ENCODE measurements at places on chromosomes 7 and 10.

GRCh38 chr7:31068006-31068675 lies 16.0 kb downstream of the ADCYAP1R1 start:
- no peak for DNase-seq

DNA sequence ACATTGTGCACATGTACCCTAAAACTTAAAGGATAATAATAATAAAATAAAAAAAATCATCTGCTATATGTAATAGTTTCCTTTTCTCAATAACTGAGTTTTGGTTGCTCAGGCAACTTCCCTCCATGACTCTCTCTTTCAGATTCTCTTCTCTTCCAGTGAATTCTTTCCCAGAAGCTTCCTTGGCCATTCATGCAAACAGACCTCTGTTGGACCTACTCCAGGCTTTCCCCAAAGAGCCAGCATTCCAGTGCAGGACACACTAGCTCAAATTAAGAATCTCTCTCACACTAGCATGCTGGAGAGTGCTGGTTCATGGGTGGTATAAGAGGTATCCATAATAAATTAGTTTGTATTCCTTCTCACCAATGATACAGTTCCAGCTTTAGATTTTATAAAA lies 31.0 kb upstream of the ZEB1 start:
- DNase-seq: no peak

DNA sequence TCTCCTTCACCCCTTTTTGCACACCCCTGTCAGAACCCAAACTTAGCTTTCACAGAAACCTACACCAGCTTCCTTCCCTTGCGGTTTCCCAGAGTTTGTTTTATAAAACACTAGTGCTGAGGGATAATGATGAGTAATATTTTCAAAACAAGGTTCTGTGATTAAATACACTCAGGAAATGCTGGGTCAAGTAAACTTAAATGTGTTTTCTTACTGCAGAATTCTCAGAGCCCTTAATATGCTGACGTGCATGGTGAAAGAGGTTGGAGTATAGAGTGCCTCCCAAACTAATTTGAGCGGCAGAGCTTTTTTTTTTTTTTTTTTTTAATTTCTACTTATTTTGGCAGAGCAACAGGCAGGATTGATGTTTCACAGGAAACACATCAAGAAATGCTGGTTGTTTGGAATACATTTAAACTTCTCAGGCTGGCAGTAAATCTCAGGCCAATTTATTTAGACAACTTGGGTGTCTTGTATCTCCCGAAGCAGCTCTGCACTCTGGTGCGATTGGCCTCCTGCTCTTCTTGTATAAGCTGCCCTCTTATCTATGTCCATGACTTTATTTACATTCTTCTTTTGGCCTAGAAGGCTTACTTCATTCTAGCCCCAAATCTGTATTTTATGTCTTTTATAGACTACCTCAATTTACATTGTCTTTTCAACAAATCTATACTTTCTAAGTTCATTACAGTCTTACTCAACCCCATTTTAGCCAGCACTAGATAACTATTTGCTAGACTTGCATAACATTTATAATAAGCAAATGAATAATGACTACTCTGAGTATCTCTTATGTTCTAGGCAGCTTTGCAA lies 165.4 kb downstream of the BMPER start:
- no peak for DNase-seq

DNA sequence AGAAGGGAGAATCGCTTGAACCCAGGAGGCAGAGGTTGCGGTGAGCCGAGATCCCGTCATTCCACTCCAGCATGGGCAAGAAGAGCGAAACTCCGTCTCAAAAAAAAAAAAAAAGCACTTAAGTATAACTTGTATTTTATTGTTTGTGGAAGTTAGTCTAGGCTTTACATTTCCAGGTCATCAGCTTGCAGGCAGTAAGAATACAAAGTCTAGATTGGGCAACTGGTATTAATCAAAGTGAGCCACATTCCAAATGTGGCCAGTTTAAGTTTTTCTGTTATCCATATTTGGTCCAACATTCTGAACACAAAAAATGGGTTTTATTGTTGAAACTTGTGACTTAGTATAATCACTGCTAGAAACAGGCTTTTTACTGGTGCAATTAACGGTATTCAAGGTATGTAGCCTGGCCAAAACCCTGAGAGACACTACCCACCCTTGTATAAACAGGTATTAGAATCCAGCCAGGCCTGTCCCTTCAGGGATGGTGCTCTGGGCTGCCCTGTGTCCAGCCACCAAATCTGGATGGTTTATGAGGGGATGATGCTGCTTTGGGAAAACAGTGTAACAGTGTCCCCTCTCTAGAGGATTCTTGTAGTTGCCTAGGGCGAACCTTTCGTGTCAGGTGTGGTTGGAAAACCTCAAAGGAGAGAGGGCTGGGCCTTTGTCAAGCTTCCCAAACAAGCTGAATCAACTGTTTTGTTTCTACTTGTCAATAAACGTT lies 122.1 kb upstream of the EFCAB10 start:
- DNase-seq: no peak

- no peak for DNase-seq
Measured at GRCh38 chr7:17947620-17948019, 7.3 kb upstream of the SNX13 start.

GRCh38 chr10:31962826-31963588 lies 34.4 kb upstream of the ARHGAP12 start:
- no peak for DNase-seq

DNA sequence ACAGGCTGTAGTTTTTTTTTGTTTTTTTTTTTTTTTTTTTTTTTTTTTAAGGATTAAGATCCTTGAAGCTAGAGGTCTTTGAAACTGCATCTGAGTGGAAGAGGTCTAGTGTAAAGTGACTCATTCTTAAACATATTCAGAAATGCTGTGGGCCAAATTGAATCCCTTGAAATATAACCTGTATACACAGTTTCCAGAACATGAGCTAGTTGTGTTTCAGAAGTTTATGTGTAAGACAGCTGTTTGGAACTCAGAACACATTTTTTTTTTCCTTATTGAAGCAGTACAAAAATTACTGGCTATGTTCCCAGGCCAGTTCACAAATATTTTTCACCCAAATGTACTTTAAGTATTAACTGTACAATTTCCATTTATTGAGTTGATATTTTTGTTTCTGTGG lies 67.9 kb downstream of the PPP1R9A start:
- no peak for DNase-seq

GRCh38 chr7:7323921-7324320 lies 141.6 kb downstream of the C1GALT1 start:
- DNase-seq: no peak

GRCh38 chr7:31850066-31850465 lies 163.1 kb downstream of the PPP1R17 start:
- no peak for DNase-seq

DNA sequence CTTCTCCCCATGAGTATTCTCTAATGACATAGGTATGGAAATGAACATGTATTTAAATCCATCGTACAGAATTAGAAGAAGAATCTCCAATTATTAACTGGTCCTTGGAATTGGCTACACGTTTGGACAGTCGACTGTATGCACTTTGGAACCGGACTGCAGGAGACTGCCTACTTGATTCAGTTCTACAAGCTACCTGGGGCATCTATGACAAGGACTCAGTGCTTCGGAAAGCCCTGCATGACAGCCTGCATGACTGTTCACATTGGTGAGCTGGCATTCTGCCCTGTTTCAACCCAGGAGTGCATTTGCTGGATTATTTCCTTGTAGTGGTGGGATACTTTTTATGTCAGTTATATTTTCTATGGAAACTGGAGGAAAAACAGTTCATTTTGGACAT lies 32.2 kb downstream of the ZRANB1 start:
- DNase-seq: no peak

DNA sequence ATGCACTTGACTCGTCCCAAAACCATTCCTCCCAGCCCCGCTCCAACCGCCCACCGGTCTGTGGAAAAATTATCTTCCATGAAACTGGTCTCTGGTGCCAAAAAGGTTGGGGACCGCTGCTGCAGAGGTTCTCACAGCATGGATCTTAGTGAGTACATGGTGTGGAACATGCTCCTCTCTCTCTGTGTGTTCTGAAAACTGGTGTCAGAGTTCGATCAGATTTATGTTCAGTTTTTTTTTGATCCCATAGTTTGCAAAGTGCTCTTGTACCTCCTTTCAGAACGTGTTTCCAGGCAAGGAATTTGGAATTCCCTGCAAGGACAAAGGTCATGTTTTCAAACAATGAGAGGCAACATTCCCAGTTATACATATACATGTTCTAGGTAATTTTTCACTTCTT lies 61.2 kb upstream of the FAM171A1 start:
- DNase-seq: no peak

DNA sequence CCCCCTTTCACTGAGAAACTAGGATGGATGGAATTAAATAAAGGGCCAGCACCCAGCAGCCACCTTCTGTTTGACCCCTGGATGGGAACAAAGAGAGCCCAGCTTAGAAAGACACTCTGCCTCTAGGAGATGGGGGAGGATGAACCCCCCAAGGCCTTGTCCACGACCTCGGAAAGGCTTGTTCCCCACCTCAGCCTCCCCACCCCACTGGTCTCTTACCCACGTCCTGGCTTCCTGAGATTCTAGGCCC lies 9.7 kb downstream of the ITPRIP start:
- DNase-seq: no peak

- no peak for DNase-seq
Measured at GRCh38 chr7:105802604-105803428, 73.6 kb downstream of the ATXN7L1 start.

GRCh38 chr10:113491967-113492565 lies 60.8 kb upstream of the HABP2 start:
- no peak for DNase-seq

DNA sequence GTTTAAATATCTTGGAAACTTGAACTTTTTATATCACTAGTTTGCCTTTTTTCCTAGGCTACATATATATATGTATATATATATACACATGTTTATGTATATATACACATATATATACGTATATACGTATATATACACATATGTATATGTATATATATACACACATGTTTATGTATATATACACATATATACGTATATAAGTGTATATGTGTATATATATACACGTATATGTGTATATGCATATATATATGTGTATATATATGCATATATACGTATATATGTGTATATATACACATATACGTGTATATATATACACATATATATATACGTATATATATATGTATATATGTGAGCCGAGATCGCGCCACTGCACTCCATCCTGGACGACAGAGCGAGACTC lies 10.1 kb downstream of the OGDH start:
- DNase-seq: no peak

DNA sequence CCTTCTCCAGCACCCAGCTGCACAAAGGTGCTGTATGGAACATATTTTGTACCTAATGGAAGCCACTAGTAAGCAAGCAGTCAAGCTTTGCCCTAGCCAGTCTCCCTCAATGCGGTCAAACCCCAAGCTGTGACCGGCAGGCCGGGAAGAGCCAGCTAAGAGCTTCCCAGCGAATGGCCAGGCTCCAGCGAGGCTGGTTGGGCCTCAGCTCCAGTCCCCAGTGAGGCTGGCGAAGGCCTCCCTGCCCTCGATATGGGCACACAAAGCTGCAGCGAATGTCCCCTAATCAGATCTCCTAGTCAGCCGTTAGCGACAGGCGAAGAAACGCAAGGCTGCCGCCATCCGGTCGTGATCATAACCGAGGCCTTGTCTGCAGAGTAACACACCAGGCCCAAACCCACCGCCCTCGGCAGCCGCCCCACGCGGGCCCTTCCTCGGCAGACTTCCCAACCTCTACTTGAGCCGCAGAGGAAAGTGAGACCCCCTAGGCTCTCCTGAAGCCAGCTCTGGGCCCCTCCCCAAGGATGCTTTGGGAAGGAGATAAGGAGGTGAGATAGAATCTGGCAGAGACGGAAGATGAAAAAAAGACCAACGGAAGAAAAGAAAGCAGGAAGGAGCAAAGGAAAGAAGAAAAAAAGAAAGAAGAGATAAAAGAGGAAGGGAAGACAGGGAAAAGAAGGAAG lies 3.1 kb upstream of the HOXA9 start:
- DNase-seq: peak; percentile 82

DNA sequence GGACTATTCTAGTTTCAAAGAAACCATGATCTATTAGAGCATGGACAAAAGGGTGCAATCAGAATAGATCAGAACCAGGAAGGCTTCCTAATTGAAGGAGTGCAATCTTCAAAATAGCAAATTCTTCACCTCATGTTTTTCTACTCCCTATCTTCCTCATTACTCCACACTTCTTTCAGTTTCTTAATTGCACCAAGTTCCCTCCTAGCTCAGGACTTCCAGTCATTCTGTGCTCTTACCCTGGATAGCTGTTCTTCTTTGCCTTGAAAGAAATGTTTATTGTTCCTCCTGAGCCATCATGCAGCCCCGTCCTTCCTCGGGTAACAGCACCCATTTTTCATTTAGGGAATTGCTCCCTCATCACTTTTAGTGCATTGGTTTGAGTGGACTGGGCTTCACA lies 23.1 kb downstream of the TRPV5 start:
- no peak for DNase-seq

- DNase-seq: no peak
Measured at GRCh38 chr7:16554518-16555236, 28.1 kb downstream of the LRRC72 start.

DNA sequence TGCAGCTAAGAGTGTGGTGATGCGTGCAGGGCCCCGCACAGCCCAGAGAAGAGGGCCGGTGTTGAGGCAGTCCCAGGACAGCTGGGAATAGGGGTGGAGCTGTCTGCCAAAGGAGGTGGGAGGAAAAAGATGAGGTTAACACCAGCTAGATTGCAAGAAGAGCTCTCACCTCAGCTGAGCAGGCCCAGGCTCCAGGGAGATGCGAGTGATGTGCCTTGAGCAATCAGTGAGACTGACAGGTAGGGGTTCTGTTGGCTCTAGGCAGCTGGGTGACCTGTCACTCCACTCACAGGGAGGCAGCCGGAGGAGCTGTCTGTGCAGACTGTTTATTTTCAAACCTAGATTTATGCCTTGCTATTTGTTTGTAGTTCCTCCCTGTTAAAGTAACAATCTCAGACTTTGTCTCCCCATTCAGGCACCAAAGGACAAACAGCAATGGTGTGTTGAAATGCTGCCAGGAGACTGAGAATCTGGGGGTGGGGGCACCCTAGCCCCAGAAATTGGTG lies 205.1 kb upstream of the CXCL12 start:
- no peak for DNase-seq

DNA sequence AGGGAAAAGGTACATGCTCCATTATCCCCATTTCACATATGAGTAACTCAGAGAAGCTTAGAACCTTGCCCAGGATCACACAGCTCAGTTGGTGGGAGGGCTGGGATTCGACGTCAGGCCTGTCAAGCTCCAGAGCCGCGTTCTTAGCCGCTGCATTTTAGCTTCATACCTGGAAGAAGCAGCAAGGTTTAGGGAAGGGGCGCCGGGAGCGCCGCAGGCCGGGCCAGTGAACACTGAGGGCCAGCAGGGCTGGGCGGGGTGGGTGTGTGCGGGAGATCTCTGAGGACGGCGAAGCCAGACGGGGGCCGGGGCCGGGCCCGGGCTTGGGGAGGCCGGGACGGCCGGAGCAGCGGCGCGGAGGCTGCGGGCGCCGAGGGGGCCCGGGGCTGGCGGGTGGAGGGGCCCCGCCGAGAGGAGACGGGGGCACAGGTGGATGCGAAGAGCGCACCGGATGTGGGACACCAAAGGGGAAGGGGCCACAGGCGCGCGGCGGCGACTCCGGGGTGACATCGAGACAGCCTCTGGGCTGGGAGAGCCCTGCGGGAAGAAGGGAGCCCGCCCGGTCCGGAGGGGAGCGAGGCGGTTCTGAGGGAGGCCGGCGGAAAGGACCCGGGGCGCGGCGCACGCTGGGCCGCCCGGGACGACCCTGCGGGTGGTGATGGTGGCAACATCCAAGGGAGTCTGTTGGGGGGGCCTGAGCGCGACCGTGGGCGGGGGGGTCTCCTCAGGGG lies 498 bp downstream of the NDST2 start:
- DNase-seq: peak; percentile 74
